ENCODE measurements at places on chromosomes 13 and 19.

DNA sequence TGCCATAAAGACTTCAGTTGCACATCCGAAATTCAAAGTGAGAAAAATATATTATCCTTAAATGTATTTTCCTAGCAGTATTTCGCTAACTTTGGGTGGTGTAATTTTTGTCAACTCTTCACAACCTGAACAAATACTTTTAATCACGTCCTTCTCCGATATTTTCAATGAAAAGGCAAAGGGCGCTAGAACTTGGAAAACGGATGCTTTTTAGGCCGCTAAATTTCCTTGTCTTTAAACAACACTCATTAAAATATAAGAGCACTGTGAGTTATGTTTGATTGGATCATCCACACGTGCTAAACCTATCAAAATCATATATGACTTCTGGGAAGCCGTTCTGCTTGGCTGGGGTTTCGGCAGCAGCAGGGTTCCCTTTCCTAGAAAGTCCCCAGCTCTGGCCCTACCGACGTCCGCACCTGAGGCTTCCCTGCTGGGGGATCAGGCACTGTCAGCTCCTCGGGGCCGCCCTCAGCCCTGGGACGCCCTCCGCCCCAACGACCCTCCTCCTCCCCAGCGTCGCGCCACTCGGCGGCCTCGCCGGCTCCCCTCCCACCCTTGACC lies 462 bp upstream of the MPHOSPH8 start:
- DNase-seq: no peak

DNA sequence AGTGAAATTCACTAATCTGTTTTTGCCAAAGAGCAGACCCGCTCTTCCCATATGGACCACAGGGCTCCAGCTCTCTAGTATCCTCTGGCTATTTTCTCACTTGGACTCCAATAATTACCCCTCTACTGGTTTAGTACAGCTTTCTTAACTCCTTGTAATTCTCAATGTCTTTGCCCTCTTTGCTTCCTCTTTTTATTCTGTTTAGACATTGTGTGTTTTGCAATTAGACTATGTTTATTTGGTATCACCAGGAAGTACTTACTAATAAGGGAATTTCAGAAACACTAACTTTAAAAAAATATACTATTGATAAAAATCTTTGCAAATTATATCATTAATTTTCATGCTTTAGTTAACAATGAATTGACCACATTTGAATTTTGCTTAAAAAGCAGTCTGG lies 111.6 kb upstream of the OBI1 start:
- DNase-seq: no peak

GRCh38 chr13:73340069-73340468 lies 281.3 kb downstream of the KLF5 start:
- no peak for DNase-seq

DNA sequence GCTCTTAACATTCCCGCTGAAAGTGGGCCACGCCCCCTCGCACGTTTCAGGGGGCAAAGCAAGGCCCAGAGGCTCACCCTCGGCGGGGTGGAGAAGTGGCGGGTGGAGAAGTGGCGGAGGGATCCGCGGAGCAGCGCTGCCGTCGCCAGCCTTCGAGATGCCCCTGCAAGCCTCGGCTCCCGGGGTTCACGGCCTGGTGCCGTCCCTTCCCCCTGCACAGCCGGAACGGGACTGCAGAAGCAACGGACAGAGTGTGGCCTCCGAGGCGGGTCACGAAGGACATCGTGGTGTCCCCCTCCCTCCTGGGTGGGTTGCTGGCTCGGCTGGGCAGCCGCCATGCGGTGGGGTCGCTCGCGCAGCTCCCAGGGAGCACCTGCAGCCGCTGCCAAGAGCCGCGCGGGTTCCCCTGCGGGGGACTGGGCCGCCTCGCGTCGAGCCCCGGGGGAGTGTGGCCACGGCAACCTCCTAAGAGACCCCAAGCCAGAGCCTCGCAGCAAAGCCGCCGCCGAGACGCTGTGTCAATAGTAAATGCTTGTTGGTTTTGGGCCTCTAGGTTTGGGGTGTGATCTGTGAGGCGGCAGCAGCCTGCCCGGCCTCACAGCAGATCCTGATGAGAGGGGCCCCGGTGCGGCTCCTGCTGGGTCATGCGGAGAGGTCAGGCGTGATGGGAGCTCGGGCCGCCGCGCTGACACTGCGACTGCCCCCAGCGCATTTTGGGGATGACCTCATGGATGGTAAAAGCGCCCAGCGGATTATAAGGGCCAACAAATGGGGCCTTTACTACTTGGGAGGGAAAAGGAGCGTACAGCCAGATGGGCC lies 5.5 kb downstream of the TPGS1 start:
- no peak for DNase-seq

DNA sequence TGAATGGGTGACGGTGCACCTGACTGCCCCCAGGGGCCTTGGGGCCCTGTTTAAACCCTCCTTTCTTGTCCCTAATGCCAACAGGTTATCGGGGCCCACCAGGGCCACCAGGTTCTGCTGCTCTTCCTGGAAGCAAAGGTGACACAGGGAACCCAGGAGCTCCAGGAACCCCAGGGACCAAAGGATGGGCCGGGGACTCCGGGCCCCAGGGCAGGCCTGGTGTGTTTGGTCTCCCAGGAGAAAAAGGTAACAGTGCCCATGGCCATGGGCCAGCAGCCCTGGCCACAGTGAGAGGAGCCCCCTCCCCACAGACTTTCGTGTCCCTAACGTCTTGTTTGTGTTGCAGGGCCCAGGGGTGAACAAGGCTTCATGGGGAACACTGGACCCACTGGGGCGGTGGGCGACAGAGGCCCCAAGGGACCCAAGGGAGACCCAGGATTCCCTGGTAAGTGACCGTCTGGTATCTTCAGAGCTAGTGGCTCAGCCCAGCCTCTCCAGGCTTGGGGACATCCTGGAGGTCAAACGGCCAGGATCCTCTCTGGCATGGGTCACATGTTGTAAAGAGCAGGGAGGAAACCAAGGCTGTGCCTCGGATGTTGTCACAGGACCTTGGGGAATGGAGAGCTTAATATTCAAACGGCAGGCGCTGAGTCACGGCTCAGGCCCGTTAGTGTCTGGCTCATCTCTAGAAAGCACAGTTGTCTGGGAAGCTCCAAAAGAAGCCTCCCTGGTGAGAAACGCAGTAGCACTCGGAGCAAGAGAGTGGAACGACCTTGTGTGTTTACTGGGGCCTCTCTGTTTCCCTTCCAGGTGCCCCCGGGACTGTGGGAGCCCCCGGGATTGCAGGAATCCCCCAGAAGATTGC lies 58.3 kb downstream of the RAB20 start:
- no peak for DNase-seq

DNA sequence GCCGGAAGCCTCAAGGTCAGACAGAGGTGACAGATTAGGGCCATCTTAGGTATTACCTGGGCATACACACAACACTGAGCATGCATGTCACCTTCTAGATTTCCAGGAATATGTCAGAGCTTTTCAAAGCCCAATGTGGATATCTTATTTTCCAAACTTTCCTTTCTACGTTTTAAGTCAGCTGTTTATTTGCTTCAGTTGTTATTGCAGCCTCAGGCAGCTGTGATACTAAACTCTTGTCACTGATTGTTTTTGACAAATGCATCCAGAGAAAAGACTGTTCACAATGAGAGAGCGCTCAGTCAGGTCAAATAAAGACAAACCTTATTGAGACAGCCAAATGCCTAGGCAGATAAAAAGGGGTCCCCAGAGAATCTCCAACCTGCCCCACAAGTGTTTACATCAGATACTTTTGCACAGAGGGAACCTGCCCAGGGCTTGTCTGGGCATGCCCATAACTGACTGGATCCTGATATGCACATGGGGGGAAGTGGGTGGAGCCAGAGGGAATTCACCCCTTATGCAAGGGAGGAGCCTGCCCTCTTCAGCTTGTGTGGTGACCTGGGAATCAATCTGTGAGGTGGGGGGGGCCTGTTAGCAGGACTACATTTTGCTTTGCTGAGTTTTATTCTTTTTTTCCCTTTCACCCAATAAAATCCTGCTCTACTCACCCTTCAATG lies 28.5 kb downstream of the MED4 start:
- no peak for DNase-seq

GRCh38 chr19:30073152-30074000 lies 131.3 kb downstream of the URI1 start:
- DNase-seq: no peak

DNA sequence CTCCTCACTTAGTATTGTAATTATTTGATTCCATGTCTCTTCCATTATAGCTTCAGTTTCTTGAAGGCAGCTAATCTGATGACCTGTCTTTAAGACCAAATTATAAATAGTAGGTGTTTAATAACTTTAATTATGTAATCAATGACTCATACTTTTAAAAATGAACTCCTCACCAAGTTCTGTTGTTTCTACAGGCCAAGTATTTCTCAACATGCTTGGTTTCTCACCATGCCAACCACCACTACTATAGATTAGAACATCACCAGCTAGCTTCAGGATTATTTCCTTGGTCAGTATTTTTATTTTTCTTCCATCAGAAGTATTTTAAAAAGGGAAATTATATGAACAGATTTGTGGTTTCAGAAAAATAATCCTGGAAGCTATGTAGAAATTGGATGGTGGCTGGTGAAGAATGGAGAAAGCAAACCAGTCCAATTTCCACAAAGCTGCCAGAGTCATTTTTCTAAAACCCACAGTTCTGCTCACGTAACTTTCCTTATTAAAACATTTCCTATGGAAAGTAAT lies 237.7 kb upstream of the DACH1 start:
- no peak for DNase-seq

DNA sequence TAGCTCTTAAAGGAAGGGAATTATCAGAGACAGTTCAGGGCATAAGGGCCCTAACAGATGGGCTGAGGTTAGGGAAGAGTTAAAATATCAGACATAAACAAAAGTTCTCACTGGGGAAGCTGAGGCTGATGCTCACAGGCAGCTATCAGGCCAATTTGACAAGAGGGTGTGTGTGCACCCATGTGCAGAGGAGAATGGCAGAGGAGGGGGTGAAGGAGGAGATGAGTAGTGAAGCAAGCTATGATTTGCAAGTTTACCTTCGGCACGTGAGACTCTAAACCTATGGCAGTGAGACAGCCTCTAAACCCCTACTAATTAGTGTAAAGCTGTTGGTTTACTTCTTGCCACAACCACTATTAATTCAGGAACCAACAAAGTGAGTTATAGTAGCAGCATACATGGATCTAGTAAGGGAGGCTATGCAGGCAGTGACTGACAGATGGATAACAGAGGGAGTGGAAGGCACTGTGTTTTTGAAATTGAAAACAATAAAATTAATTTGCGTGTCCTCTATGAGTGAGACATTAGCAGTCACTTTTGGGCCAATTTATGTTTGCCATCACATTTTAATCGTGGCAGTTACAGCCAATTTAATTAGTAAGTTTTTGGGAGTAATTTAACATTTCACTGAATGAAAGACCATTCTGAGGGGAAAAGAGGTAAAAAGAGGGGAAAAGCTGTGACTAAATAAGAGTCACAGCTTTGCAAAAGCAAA lies 99.6 kb upstream of the HTR2A start:
- no peak for DNase-seq

DNA sequence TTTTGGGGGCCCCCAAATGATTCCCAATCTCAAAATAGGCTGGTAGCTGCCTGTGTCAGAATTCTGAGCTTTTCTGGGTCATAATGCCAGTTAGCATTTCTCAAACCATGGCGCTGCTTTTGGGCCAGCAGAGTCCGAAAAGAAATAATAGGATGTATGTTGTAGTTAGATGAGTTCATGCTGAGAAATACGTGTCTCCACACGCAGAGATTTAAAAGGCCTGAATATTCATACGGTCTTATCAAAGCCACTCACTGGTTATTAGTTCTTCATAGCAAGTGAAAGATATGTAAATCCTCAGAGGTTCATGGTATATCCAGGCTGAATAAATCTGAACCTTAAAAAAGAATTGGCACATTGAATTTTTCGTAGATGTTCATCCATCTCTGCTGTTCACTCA lies 124.5 kb downstream of the SHISA2 start:
- no peak for DNase-seq

GRCh38 chr13:42925626-42926025 lies 66.4 kb downstream of the EPSTI1 start:
- no peak for DNase-seq

DNA sequence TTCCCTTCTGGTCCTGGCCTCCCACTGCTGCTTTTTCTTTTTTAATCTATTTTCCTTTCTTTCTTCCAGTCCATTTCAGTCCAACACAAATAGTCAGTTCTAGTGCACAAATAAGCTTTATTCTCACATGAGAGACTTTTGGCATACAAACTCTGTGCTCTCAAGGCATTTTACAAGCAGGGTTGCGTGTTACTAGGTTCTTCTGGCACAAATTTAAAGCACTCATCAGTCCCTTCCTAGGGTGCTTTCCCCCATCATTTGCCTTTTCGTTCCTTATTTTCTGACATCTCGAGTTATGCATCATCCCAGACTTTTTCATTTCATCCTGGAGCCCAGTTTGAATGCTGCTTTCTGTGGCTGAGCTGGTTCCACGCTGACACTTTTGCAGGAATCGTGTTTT lies 29.8 kb upstream of the IL17D start:
- DNase-seq: no peak

DNA sequence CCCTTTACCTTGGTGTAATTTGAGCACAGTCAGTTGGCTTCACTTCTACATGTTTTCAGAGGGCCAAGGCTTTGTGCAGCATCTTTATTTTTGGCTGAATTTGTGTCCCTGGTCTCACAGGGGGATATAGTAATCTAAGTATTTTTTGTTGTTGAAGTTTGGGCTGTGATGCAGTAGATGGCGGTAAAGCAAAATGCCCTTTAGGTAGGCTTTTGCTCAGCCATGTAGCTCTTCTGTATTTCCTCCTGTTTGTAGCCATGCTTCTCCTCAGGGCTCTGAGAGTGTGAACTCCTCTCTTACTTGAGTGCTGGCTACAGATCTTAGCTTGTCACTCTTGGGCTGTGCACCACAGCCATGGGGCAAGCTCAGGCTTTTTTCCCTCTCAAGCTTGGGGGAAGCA lies 328.6 kb downstream of the SLITRK5 start:
- DNase-seq: no peak

DNA sequence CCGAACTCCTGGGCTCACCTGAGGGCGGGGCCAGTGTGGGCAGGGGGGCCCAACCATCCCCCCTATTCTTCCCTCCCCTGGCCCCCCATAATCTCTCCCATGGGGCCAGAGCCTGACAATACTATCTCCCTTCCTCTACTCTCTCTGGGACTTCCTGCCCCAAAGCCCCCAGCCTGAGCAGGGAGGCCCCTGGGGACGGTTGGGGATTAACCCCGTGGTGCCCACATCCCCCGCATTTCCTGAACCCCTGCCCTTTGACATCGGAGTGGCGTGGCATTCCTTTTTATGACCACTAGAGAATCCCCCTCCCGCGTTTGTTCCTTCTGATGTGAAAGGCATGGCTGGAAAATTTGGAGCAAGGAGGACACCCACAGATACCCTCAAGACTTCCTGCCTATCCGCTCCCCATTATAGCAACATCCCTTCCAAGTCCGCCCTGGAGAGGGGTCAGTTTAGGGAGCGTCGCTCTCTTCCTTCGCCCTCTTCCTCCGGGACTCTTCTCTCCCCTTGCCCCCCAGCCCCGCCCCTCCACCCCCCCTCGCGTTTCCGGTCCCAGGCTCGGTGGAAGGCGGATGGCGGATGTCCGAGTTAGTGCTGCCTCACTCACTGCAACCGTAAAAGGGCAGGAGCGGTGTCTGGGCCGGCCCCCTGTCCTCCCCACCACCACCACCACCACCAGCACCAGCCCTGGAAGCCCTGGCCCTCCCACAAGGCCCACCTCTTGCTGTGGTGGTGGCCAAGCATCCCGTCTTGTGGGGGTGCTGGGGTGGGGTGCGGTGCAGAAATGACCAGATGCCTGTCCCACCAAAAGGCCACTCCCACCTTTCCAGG lies 1.8 kb downstream of the VASP start:
- DNase-seq: no peak

- no peak for DNase-seq
Observed at GRCh38 chr19:17473041-17473440, 2.7 kb downstream of the SLC27A1 start.

- DNase-seq: no peak
Observed at GRCh38 chr19:42228641-42229040, 8.5 kb downstream of the ZNF526 start.

Measured in activated CD4-positive, alpha-beta T cell treated with anti-CD3 and anti-CD28 coated beads, Interleukin-2, amount 50 U/mL, for 1 hour (primary cell).